ENCODE measurements at places on chromosomes 3 and 15.

GRCh38 chr15:75449585-75450306 is 1.7 kb downstream of the SIN3A start:
- no peak for DNase-seq

DNA sequence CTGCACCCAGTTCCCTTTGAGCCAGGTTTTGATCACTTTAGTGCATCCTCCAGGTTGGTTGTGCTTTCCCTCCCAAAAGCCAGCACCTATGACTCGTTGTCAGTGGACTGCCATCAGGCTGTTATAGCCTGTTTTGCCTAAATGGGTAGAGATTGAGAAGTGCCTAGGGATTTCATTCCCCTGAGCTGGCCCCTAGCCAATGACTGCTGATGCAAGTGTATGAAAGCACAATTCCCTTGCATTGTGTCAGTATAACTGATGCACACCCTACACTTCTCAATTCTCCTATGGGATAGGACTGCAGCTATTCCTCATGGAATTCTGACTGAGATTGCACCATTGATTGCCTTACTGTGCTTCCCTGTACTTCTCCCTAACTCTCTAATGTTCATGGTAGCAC is 102.1 kb upstream of the ARPP21 start:
- DNase-seq = no peak

- no peak for DNase-seq
These were observed 7.8 kb upstream of the LIPC start for GRCh38 chr15:58423831-58424608.

DNA sequence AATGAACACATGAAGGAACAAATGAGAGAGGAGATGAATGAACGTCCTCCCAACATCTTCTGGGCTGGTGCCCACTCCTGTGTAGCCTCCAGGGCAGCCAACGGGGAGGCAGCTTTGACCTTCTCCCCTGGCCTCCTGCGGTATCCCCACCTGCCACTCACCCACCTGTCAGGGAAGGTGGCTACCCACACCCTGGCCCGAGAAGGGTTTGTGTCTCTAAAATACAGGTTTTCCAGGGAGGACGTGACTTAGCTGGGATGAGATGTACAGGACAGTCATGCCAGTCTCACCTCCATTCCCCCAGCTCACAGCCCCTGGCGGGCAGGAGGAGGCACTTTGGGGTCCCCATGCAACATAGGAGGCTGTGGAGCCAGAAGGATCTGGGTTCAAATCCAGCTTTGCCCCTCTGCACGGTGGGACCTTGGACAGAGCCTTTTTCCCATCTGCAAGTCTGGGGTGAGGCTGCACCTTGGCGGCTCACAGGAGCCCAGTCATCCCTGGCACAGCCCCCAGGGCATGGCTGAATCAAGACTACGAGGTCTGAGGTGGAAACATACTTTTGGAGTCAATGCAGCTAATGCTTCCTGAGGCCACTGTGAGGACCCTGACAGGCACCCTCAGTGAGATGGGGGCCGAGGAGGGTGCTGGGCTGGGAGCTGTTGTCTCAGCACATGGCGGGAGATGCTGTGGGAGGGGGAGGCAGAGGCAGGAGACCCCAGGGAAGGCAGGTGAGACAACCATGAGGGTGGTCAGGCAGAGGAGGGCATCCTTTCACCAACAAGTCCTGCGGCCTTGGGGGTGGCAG is 11.1 kb upstream of the PLXND1 start:
- no peak for DNase-seq

GRCh38 chr3:157023226-157023625 is 136.7 kb downstream of the CCNL1 start:
- DNase-seq = no peak

All from NCI-H1092 (cell line).